ENCODE measurements at places on chromosomes 3 and 15. TPM values are rescaled to one million over a fixed set of nuclear protein-coding genes. Genes with fewer than 3 reads are reported as not detected.

Gene LRRN1
- total RNA-seq = 0.26 TPM

Gene MESP2
- total RNA-seq = not detected

- peaks cover 41% of the 10 kb centered on the region for H3K4me1 ChIP-seq
- no peak overlapping the region for H3K27ac ChIP-seq
- peaks cover 6% of the 10 kb centered on the region for H3K36me3 ChIP-seq
These were observed 60.7 kb upstream of the HEG1 start for GRCh38 chr3:125116311-125117080.

- H3K27ac ChIP-seq = no peak overlapping the region
- peaks cover 13% of the 10 kb centered on the region for H3K27me3 ChIP-seq
- no peaks in the 10 kb centered on the region for H3K36me3 ChIP-seq
- DNase-seq = no peak
- H3K4me3 ChIP-seq = no peak overlapping the region
These were observed 63.4 kb upstream of the VEPH1 start for GRCh38 chr3:157566596-157566995.

- no peak for DNase-seq
- no peaks in the 10 kb centered on the region for H3K27me3 ChIP-seq
- no peak overlapping the region for H3K4me3 ChIP-seq
- peaks cover 51% of the 10 kb centered on the region for H3K36me3 ChIP-seq
- peaks cover 6% of the 10 kb centered on the region for H3K4me1 ChIP-seq
These were observed 64.5 kb downstream of the POLQ start for GRCh38 chr3:121481106-121481880.

DNA sequence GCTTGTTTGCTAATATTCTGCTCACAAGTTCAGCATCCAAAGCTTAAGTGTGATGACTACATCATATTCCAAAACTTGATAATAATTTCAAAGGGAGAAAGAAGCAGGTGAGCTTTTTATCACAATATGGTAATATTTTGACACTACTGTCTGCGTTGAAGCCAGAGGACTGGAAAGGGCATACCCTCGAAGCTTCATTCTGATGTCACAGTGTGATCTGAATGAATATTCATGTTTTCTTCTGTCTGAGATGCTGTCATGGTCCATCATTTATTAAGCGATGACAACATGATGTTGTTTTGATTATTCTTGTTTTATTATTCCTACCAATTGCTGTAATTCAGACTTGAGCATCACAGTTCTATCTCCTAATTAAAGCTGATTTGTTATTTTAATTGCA, 625.4 kb downstream of the ZPLD1 start:
- H3K36me3 ChIP-seq = no peaks in the 10 kb centered on the region
- H3K27me3 ChIP-seq = no peaks in the 10 kb centered on the region
- H3K27ac ChIP-seq = no peak overlapping the region
- no peak overlapping the region for H3K4me3 ChIP-seq
- H3K4me1 ChIP-seq = no peaks in the 10 kb centered on the region
- DNase-seq = no peak

DNA sequence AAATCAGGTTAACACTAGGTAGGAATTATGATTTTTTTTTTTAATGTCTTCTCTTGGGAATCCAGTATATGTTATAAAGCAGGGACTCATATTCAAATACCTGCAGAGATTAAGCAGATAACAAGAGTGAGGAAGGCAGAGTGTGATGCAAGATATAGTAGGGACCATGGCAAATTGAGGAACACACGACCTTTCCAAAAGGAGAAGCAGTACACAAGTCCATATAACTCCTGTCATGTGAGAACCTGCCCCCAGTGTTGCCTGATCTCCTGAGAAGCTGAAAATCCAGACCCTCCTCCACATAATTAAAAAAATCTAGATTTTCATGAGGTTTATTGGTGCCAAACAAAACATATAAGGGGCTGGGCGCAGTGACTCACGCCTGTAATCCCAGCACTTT, 3.6 kb downstream of the RFC4 start:
- peaks cover 53% of the 10 kb centered on the region for H3K36me3 ChIP-seq
- peak overlapping the region; percentile 30 for H3K27ac ChIP-seq
- H3K27me3 ChIP-seq = no peaks in the 10 kb centered on the region

DNA sequence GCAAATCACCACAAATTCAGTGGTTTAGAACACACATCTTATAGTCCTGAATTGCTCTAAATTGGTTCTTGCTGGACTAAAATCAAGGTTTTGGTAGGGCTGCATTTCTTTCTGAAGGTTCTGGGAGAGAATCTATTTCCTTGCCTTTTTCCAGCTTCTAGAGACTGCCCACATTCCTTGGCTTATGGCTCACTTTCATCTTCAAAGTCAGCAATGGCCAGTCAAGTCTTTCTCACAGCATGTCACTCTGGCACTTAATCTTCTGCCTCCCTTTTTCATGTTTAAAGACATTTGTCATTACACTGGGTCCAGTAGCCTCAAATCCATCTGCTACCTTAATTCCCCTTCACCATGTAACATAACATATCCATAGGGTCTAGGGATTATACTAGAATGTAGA, 149.0 kb downstream of the NEK10 start:
- no peak for DNase-seq
- no peaks in the 10 kb centered on the region for H3K27me3 ChIP-seq
- no peak overlapping the region for H3K27ac ChIP-seq
- H3K4me1 ChIP-seq = peaks cover 2% of the 10 kb centered on the region
- no peaks in the 10 kb centered on the region for H3K36me3 ChIP-seq

- no peak overlapping the region for H3K27ac ChIP-seq
- no peaks in the 10 kb centered on the region for H3K4me1 ChIP-seq
- no peak overlapping the region for H3K4me3 ChIP-seq
- no peaks in the 10 kb centered on the region for H3K36me3 ChIP-seq
- peaks cover 11% of the 10 kb centered on the region for H3K27me3 ChIP-seq
These were observed 162.3 kb upstream of the TMC3 start for GRCh38 chr15:81536356-81536755.

Gene ATP13A5
- total RNA-seq = not detected

Gene GOLGA6B
- total RNA-seq = not detected
